Skeletal muscle cell (primary cell): ENCODE measurements at places on chromosomes 6 and 20.
A peak's percentile ranks its signal among the peaks of the same experiment; 100 is the strongest.

GRCh38 chr6:36098920-36099647 is 31.2 kb upstream of the MAPK13 start:
- no peak for DNase-seq

DNA sequence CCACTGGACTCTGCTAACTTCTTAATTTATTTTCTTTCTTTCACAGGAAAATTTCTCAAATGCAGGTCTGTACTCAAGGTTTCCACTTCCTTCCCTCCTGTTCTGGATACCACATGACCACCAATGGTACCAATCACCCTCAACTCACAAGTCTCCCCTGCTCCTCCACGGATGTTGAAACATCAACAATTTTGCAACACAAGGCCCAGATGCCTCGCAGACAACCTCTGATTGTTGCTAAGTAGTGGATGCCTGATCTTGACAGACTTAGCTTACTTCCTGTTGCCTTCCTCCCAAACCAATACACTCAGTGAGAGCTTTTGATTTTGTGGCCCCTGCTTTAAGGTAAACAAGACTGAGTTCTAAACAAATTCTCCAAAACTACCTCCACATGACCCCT is 146.6 kb downstream of the FRK start:
- DNase-seq, result no peak

DNA sequence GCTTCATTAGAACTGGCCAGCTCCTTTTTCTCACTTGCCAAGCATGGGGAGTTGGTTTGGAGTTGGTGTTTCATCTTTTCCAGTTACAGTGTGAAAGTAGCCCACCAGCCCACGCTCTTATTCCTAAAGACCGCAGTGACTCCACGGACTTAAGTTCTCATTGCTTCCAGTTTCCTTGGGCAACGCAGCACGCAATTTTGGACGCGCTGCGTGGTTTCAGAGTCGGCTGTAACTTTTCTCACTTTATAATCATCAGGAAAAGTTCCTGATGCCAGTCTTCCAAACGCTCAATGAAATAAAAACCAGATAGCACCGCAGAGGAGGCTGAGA is 381 bp upstream of the PEX7 start:
- peak; percentile 31 for DNase-seq

- no peak for DNase-seq
Measured at GRCh38 chr20:4046311-4046924, 31.1 kb upstream of the RNF24 start.

- no peak for DNase-seq
Measured at GRCh38 chr20:42485556-42485955, 704.1 kb downstream of the PTPRT start.

- DNase-seq, result peak; percentile 39
Measured at GRCh38 chr6:126182650-126183311, 157.1 kb upstream of the CENPW start.

DNA sequence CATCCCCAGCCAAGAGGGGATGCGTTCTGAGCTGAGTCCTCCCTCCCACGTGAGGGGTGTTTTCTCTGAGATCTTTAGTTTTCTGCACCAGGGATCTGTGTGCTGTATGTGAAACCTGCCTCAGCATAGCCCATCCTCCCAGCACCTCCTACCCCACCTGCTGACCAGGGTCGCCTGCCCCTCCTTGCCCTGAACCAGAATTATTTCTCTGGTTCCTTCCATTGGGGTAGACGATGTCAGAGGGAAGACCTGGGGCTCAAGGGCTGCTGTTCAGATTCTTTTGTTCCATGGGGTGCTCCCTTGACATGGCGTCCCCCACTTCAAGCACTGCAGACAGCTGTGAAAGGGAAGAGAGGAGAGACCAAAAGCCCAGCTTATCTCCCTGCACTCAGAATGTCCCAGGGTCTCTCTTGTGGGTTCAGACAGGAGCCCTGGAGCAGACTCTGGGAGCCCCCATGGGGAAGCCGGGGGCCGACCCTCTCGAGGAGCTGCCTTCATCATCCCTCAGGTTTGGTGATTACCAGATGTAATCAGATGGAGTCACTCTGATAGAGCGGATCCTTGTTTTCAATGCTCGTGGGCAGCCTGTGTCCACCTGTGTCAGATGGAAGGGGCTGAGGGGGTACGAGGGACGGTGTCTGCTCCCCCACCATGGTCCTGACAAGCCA is 74.3 kb downstream of the ERMARD start:
- no peak for DNase-seq

DNA sequence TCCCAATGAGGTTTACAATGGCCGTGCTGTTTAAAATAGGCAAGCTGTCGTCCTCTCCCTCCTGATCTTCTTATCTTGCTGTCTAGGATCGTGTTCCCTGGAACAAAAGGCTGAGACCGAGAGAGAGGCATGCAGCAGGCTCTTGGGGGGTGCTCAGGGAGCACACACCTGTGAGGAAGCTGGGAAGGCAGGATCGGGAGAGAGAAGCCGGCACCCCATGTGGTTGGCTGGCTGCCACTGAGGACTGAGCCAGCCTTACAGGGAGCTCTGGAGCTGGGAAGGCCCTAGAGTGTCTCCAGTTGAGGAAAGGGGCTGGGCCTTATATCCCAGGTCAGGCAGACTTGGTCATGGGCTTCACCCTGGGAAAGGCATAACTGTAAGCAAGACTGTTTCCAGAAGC is 184.2 kb downstream of the LY86 start:
- DNase-seq, result no peak
